M059J (cell line): ENCODE measurements at places on chromosomes 4 and X. TPM values are rescaled to one million over a fixed set of nuclear protein-coding genes. Genes with fewer than 3 reads are reported as not detected.

Gene PDLIM3
- total RNA-seq, result 7.4 and 14.5 TPM in 2 replicates

Gene ARMCX4
- total RNA-seq, result 0.25 and 1.2 TPM in 2 replicates

Gene FHDC1
- 0.39 and 0.76 TPM in 2 replicates for total RNA-seq

Gene PAK3
- 0.12 and 0.59 TPM in 2 replicates for total RNA-seq

Gene PHKA1
- 0.12 and 0.20 TPM in 2 replicates for total RNA-seq

Gene TLL1
- 4.2 and 6.8 TPM in 2 replicates for total RNA-seq

Gene STATH
- total RNA-seq, result not detected in 2 replicates

Gene GLRB
- total RNA-seq, result 21.0 and 28.7 TPM in 2 replicates

Gene SPANXN3
- not detected in 2 replicates for total RNA-seq

Gene TIGD4
- total RNA-seq, result 0.30 TPM in 1 of 2 replicates, not detected in the other

Gene ADRA2C
- not detected in 2 replicates for total RNA-seq

DNA sequence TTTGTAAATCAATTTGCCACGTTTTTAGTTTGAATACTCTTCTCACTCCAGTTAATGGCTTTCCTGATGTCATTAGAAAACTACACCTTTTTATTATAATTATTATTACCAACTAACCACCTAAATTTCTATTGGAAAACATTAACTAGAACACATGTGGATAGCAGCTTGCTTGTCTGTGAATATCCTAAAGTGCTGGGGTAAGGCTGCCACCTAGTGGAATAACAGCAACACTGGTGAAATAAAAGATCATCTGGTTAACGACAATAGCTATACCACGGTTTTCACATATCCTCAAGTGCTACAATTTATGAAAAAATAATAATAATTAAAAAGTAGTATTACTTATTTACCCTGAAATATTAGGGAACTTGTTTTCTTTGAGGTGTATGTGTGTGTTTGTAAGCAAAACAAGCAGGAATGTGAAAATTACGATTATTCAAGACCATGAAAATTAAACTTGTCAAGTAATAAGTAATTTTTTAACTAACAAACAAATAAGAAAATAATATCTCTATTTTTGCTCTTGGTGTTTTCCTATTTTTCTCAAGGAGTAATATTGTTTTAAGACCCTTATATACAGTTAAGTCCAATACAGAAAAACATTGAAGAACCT lies 130.1 kb upstream of the TECRL start:
- DNase-seq, result peak; percentile 49

GRCh38 chr4:138037696-138038095 lies 204.5 kb downstream of the SLC7A11 start:
- peak; percentile 30 for DNase-seq

DNA sequence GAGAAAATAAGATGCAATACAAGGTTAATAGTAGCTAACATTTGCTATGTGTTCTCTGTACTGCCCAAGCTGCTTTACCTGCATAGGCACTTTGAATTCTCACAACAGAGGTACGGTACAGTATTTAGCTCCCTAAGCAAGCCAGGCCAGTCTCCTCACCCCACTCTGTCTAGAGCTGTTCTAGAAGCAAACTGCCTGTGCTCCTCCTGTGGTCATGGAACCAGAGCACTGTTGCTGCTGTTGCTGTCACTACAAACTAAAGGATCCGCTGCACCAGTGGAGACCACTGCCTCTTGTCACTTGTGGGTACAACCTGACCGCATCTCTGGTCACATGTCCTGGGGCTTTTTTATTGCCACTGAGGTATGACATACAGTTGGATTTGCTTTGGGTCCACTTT lies 19.6 kb downstream of the ZNF330 start:
- DNase-seq, result no peak

DNA sequence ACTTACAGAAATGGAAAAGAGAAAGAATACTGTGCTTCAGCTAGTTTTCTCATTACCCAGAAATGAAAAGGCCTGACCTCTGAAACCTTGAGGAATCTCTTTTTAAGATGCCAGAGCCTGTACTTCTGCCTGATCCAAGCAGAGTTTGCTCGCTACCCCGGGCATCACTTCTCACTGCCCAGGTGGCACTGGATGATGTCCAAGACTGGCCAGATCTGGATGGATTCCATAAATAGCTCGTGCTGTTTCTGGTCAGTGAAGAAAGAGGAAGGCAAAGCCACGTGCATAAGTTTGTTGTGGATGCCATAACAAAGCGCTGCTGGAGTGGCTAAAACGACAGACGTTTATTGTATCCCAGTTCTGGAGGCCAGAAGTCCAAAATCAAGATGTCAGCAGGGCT lies 133.5 kb downstream of the TBL1X start:
- peak; percentile 15 for DNase-seq

GRCh38 chrX:153909024-153909979 lies 4.8 kb downstream of the AVPR2 start:
- DNase-seq, result peak; percentile 32

- DNase-seq, result no peak
Measured at GRCh38 chr4:107213880-107214279, 177.8 kb upstream of the DKK2 start.

GRCh38 chr4:60617731-60618130 lies 582.4 kb upstream of the ADGRL3 start:
- DNase-seq, result no peak

GRCh38 chr4:889516-889915 lies 42.6 kb downstream of the GAK start:
- DNase-seq, result no peak

DNA sequence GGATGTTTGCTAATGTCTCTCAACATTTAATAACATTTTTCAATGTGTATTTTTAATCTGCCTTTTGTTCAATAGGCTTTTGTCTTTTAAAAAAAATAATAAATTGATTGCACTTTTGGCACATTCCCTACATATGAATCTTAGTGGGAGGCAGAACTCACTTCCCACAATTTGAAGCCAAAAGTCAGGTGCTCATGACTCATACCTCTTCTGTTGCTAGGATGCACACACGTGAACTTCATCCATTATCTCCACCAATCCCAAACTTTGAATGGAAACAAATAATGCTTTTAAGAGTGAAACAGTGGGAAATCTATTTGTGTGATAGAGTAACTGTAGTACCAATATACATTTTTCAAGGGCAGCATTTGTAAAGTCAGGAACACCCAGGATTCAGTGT lies 260.5 kb downstream of the IQCM start:
- peak; percentile 57 for DNase-seq

DNA sequence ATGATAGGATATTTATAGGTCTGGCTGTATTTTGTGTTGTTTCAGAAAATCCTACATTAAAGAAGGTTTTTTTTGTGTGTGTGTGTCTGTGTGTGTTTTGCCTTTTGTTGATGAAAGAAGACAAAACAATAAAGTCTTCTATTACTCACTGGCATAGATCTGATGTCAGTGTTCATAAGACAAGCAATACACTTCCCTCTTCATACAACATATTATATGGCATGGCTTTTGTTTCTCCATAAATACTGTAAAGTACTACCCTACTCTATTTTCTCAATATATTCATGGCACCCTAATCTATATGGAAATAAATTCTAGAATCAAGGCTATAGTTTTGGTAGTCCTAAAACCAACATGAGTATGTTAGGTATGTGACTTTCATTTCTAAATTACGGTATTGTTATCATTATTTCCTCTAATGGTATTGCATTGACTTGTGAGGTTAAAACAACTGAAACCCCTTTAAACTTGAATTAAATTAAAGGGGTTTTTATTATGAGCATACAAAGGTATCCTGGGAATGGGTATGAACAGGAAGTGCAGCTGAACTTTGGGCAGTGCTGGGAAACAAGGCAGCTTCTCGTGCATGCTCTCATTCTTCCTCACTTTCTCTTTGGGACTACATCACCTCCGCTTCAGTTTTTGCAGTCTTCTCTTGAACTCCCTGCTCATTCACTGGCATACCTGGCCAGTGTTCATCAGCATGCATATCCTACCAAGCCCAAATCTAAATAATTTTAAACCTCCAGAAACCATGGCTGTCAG lies 70.5 kb upstream of the PRSS48 start:
- no peak for DNase-seq

- peak; percentile 25 for DNase-seq
Measured at GRCh38 chr4:122508083-122508482, 51.6 kb upstream of the IL2 start.

- no peak for DNase-seq
Measured at GRCh38 chr4:148044912-148045352, 313.0 kb downstream of the ARHGAP10 start.

DNA sequence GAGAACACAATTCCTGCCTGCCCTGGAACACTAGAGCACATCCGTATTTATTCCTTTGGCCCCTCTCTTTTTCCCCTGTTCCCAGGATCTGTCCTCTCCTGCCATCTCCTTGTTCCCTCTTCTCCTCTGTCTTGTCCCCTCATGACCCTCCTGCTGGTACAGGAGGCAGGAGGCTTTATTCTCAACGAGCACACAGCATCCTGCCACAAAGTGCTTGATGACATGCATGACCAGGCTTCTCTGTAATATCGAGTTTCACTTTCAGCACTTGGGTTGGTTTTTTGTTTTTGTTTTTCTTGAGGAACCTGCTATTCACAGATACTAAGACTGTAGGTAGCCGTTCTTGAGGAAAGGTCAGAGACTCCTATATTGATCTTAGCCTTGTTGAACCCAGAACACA lies 35.3 kb downstream of the NALF2 start:
- no peak for DNase-seq
